Upper lobe of left lung (tissue), 6 donors: ENCODE measurements at places on chromosomes 11 and 22. TPM values are rescaled to one million over a fixed set of nuclear protein-coding genes. Genes with fewer than 3 reads are reported as not detected.

DNA sequence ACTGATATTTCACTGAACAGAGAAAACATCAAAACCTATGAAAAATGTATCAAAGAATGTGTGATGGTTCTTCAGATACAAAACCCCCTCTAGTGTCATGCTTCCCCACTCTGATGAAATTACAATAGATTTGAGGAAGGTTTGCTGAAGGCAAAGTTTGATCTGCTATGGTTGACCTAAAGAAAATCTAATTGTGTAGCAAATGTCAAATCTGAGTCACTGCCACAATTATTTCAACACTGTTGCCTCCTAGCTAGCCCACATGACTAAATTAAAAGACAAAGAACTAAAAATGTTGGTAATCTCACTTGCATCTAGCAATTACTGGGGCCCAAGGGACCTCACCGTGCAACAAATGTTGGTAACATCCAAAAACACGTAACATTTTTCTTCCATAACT is 728.0 kb downstream of the DLG2 start:
- no peaks in the 10 kb centered on the region for H3K36me3 ChIP-seq
- DNase-seq = no peak
- no peak overlapping the region for H3K4me3 ChIP-seq
- H3K4me1 ChIP-seq = no peaks in the 10 kb centered on the region

- H3K4me1 ChIP-seq = peaks cover 67% of the 10 kb centered on the region
- no peaks in the 10 kb centered on the region for H3K36me3 ChIP-seq
- DNase-seq = peak; percentile 54
- H3K4me3 ChIP-seq = no peak overlapping the region
- no peaks in the 10 kb centered on the region for H3K27me3 ChIP-seq
- no peak overlapping the region for H3K27ac ChIP-seq
Observed at GRCh38 chr22:21865041-21865440, 2.4 kb downstream of the MAPK1 start.

DNA sequence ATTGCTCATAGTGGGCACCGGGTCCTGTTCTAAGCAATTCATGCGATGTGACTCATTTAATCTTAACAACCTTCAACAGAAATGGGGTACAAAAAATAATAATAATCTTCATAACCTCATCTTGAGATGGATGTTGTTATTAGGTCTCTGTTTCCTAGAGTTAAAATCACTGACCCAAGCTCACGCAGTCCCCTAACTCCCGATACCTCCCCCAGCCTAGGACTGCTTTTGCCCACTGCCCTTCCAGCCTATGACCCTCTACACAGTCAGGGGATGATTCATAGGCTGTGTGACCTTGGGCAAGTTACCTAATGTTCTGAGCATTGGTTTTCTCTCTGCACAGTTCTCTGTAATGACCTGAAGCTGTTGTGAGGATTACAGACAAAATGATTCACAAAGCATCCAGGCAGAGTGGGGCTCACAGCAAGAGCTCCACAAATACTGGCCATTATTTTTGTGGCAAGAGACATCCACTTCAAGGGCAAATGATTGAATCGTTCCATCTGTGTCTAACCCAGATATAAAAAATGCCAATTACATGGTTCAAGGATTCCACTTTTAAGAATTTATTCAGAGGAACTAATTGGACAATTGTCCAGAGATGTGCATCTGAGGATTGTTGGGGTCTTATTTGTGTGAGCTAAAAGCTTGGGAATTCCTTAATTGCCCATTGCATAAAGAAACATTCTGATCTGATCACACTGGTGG is 20.0 kb downstream of the MTFP1 start:
- no peak overlapping the region for H3K4me3 ChIP-seq
- H3K4me1 ChIP-seq = no peaks in the 10 kb centered on the region
- DNase-seq = no peak
- no peaks in the 10 kb centered on the region for H3K36me3 ChIP-seq

DNA sequence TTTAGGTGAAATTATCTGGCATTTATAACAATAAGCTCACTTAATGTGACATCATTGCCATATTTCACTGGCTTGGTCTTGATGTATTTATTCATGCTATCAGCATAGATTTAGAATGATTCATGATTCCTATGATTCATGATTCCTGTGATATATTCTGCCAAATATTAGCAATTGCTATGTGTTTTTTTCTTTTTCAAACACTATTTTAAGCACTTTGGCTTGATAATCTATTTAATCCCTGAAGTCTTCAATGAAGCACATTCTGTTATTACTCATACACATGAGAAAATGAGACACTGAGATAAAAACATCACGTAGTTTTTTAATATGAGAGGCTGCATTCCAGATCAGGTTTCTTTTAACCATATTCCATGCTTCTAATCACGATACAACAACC is 78.5 kb downstream of the LUZP2 start:
- no peaks in the 10 kb centered on the region for H3K27me3 ChIP-seq
- H3K27ac ChIP-seq = no peak overlapping the region
- H3K36me3 ChIP-seq = no peaks in the 10 kb centered on the region
- no peaks in the 10 kb centered on the region for H3K4me1 ChIP-seq
- DNase-seq = no peak

DNA sequence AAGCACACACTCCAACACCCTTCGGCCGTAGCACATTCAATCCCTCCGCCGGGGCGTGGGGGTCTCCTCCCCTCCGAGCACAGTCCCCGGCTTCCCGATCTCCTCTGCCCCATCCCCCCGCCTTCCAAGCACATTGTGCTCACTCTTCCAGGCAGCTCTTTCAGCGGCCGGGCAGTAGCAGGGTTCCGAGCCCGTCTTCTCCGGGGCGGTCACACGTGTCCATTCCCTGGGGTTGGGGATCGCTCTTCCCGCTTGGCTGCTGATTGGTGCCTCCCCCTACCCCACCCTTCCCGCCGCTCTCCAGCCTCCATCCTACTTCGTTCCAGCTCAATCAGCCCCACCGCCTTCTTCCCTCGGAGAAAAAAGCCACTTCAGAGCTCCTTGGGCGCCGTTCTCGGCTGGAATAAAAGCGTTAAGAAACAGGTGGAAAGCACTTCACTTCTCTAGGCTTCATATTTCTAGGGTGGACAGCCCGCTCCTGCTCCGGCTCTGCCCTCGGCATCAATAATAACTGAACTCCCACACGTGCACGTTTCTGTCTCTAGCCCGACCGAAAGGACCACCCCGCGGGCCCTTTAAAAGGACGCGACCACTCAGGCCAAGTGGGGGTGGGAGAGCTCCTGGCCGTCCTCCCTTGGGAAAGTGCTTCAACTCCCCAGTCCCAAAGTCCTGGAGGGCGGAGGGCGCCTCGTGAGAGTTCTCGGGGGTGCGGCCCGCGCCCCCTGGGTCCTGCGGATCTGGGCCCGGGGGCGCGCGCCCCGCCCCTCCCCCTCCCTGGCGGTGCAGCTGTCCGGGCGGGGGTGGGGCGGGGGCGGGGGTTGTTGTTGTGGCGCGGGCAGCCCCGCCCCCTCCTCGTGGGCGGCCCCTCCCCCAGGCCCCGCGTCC is 464 bp upstream of the CECR2 start:
- peaks cover 22% of the 10 kb centered on the region for H3K4me1 ChIP-seq
- H3K4me3 ChIP-seq = peak overlapping the region; percentile 83
- H3K27ac ChIP-seq = peak overlapping the region; percentile 80

DNA sequence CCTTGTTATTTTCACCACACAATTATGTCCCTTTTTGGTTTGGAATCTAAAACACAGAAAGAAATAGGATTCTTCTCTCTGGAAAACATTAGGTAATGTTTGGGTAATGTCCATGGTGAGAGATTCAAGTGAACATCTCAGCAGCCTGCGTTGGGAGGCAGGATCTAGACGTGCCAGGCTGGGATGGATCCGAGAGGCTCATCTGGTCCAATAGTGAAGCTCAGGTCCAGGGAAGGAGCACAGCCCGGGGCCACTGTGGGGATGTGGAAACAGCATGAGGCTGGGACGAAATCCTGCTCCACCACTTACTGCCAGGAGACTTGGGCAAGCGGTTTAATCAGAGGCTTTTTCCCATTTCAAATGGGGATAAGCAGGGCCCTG is 109.9 kb downstream of the CSNK2A3 start:
- no peaks in the 10 kb centered on the region for H3K36me3 ChIP-seq
- H3K4me1 ChIP-seq = peaks cover 17% of the 10 kb centered on the region
- no peak for DNase-seq
- H3K27ac ChIP-seq = peak overlapping the region; percentile 52

GRCh38 chr11:64571410-64572091 is 19.5 kb upstream of the SLC22A12 start:
- H3K4me1 ChIP-seq = no peaks in the 10 kb centered on the region
- H3K36me3 ChIP-seq = no peaks in the 10 kb centered on the region
- no peaks in the 10 kb centered on the region for H3K27me3 ChIP-seq

GRCh38 chr11:108975641-108976071 is 310.8 kb downstream of the DDX10 start:
- no peak for DNase-seq
- no peak overlapping the region for H3K4me3 ChIP-seq
- no peaks in the 10 kb centered on the region for H3K36me3 ChIP-seq
- no peak overlapping the region for H3K27ac ChIP-seq

GRCh38 chr22:41094041-41094593 is 1.7 kb downstream of the EP300 start:
- peak overlapping the region; percentile 88 for H3K4me3 ChIP-seq
- H3K4me1 ChIP-seq = peaks cover 35% of the 10 kb centered on the region
- H3K27me3 ChIP-seq = no peaks in the 10 kb centered on the region
- no peak for DNase-seq

GRCh38 chr11:17476317-17477083 is at the start of gene ABCC8:
Gene ABCC8, minus strand, starts transcription at chr11:17476845. Its CDS starts 69 bp downstream, at chr11:17476776.
- peaks cover 21% of the 10 kb centered on the region for H3K4me1 ChIP-seq
- peak within 1 kb of the TSS; percentile 29 for H3K4me3 ChIP-seq
- peaks cover 22% of the 10 kb centered on the region for H3K27me3 ChIP-seq
- H3K36me3 ChIP-seq = no peaks in the 10 kb centered on the region
- no peak for DNase-seq

DNA sequence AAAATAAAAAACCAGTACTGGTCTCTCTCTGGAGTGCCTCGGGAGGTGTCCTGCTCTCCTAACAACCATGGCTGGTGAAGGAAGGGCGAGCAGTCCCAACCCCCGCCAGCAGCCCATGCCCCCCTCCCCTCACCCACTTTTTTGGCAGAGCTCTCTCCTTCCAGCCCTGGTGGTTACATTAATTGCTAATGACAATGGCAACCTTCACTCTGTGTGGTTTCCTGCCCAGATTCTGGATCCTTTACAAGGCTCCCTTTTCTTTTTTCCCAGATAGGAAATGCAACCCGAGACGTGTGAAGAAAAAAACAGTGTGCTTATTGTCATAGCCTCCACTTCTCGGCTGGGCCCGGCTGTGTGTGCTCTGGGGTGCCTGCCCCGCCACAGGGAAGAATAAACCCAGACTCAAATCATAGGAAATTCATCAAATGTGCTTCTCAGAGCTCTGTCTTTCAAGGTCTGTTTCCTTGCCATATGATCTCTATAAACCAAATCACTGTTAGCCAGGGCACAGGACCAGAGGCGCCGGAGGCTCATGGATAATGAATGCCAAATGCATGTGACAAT is 513.0 kb downstream of the SOX6 start:
- H3K27me3 ChIP-seq = no peaks in the 10 kb centered on the region
- H3K4me3 ChIP-seq = no peak overlapping the region
- H3K4me1 ChIP-seq = no peaks in the 10 kb centered on the region
- no peak for DNase-seq

DNA sequence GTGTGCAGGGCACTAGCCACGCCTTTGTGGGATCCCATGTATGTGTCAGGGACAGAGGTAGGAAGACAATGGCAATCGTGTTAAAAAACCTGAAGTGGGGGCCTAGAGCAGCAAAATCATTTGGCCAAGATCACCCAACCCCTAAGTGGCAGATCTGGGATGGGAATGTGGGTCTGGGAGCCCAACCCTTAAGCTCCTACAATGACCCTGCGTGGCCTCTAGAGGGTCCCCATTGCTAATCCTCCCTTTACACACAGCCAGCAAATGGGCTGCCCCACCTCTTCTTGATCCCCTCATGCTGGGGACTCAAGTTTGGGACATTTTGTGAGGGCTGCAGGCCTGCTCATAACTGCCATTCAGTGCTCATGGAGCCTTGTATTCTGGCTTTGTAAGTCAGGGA is 73.2 kb upstream of the SUSD2 start:
- peaks cover 5% of the 10 kb centered on the region for H3K36me3 ChIP-seq
- DNase-seq = no peak
- no peaks in the 10 kb centered on the region for H3K27me3 ChIP-seq
- no peaks in the 10 kb centered on the region for H3K4me1 ChIP-seq

- no peaks in the 10 kb centered on the region for H3K27me3 ChIP-seq
- H3K36me3 ChIP-seq = no peaks in the 10 kb centered on the region
- no peak overlapping the region for H3K27ac ChIP-seq
- H3K4me1 ChIP-seq = no peaks in the 10 kb centered on the region
- DNase-seq = no peak
Observed at GRCh38 chr11:115452241-115452640, 52.0 kb downstream of the CADM1 start.

GRCh38 chr11:74325649-74326645 is 14.5 kb upstream of the P4HA3 start:
- DNase-seq = peak; percentile 89
- no peaks in the 10 kb centered on the region for H3K36me3 ChIP-seq
- H3K27ac ChIP-seq = no peak overlapping the region
- peaks cover 16% of the 10 kb centered on the region for H3K4me1 ChIP-seq

PDGFB gene
- total RNA-seq = 18.9 TPM

OR51B5 gene
- 0.26 TPM for total RNA-seq

SHANK3 gene
- total RNA-seq = 36.4 TPM

SYT13 gene
- total RNA-seq = 0.11 TPM

MMP11 gene
- 2.9 TPM for total RNA-seq

RIMBP3B gene
- not detected for total RNA-seq

TBX10 gene
- total RNA-seq = not detected
